Activated CD4-positive, alpha-beta memory T cell treated with anti-CD3 and anti-CD28 coated beads for 36 hours (primary cell): ENCODE measurements at places on chromosomes 13 and 19. TPM values are rescaled to one million over a fixed set of nuclear protein-coding genes. Genes with fewer than 3 reads are reported as not detected.

IRF2BP1 gene
- total RNA-seq, result 14.7 TPM

GGACT gene
- 7.0 TPM for total RNA-seq

LILRB2 gene
- not detected for total RNA-seq

CGB3 gene
- not detected for total RNA-seq

NKPD1 gene
- total RNA-seq, result 0.10 TPM

SMIM44 gene
- not detected for total RNA-seq

GRIN2D gene
- 0.07 TPM for total RNA-seq

GRCh38 chr13:31224174-31224669, 24.4 kb downstream of the B3GLCT start:
- H3K27me3 ChIP-seq, result no peaks in the 10 kb centered on the region
- no peak for DNase-seq
- H3K27ac ChIP-seq, result no peak overlapping the region
- peaks cover 2% of the 10 kb centered on the region for H3K36me3 ChIP-seq
- no peaks in the 10 kb centered on the region for H3K4me1 ChIP-seq

GRCh38 chr13:101474419-101474957, 22.0 kb downstream of the ITGBL1 start:
- H3K4me1 ChIP-seq, result no peaks in the 10 kb centered on the region
- H3K36me3 ChIP-seq, result no peaks in the 10 kb centered on the region
- no peak overlapping the region for H3K27ac ChIP-seq
- peaks cover 13% of the 10 kb centered on the region for H3K27me3 ChIP-seq
- H3K4me3 ChIP-seq, result no peak overlapping the region

- no peak overlapping the region for H3K4me3 ChIP-seq
- H3K27ac ChIP-seq, result no peak overlapping the region
- DNase-seq, result no peak
- peaks cover 9% of the 10 kb centered on the region for H3K36me3 ChIP-seq
- H3K4me1 ChIP-seq, result peaks cover 21% of the 10 kb centered on the region
These were observed 2.9 kb upstream of the ARHGAP45 start for GRCh38 chr19:1063909-1064660.

- H3K4me3 ChIP-seq, result no peak overlapping the region
- H3K4me1 ChIP-seq, result peaks cover 3% of the 10 kb centered on the region
- no peaks in the 10 kb centered on the region for H3K36me3 ChIP-seq
- H3K27ac ChIP-seq, result no peak overlapping the region
- H3K27me3 ChIP-seq, result peaks cover 46% of the 10 kb centered on the region
These were observed 883 bp downstream of the NPHS1 start for GRCh38 chr19:35851213-35852028.

DNA sequence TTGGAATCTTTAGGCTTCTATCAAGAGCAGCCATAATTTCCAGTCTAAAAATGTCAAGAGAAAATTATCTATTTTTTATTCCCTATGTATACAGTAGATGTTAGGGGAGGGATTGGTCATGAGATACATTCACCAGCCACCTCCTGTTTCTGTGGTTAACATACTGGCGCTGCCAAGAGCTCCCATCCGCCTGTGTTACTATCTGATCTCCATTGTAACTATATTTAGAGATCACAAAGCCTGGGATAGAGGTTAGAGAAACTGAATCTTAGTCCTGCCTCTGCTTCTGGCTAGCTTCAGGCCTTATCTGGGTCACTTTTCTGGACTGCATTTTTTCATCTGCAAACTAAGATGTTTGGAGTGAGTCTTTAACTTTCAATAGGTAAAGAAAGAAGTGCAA, 46.3 kb downstream of the POLR1D start:
- H3K27me3 ChIP-seq, result no peaks in the 10 kb centered on the region
- no peak overlapping the region for H3K4me3 ChIP-seq

DNA sequence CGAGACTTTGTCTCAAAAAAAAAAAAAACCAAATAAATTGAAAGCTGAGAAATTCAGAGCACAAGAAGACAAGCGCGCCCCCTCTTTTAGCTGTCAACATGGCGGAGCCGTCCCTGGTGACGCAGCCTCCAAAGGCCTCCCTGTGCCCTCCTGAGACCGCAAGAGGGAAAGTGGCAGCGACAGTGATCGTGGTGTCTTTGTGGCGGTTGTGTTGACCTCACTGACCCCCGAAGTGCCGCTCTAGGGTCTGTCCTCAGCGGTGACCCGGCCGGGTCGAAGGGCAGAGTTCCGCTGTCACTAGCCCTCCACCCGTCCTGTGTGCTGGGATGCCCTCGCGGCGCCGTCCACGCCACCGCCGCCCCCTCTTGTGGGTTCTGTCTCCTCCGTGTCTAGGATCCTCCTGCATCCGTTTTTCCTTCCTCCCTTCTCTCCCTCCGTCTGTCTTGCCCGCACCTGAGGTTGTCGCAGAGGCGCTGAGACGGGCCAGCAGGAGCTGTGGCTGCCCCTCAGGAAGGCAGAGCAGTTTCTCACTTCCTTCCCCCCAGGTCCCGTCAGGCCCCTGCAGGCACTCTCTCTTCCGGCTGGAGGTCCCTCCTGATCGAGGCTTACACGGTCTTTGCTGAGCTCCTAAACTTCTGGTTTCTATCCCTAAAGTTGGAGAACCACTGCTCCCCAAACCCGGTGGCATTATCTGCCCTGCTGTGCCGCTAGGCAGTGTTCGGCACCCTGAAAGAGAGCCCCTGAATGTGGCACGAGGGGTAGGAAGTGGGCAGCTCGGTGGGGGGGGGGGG, 7.2 kb downstream of the UHRF1 start:
- peaks cover 69% of the 10 kb centered on the region for H3K36me3 ChIP-seq
- H3K27me3 ChIP-seq, result no peaks in the 10 kb centered on the region
- peak; percentile 46 for DNase-seq
- H3K27ac ChIP-seq, result peak overlapping the region; percentile 64
- peaks cover 55% of the 10 kb centered on the region for H3K4me1 ChIP-seq
- peak overlapping the region; percentile 72 for H3K4me3 ChIP-seq

- peaks cover 36% of the 10 kb centered on the region for H3K36me3 ChIP-seq
- no peak overlapping the region for H3K27ac ChIP-seq
- no peak for DNase-seq
These were observed 61.5 kb downstream of the DOCK9 start for GRCh38 chr13:98916403-98916802.

- no peaks in the 10 kb centered on the region for H3K36me3 ChIP-seq
- no peaks in the 10 kb centered on the region for H3K4me1 ChIP-seq
- H3K27me3 ChIP-seq, result no peaks in the 10 kb centered on the region
These were observed 1284.3 kb downstream of the OLFM4 start for GRCh38 chr13:54312885-54313284.

DNA sequence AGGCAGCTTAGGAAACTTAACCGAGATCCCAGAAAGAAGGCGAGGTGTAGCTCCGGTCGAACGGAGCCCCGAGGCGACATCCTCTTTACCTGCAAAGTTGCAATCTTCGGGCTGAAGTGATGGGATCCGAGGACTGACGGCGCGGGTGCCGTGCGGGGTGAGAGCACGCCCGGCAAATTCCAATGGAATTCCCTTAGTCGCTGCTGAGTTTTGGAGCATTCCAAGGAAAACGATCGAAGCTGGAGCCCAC, 141 bp downstream of the TRPC4 start:
- H3K27me3 ChIP-seq, result peaks cover 24% of the 10 kb centered on the region
- H3K4me3 ChIP-seq, result no peak overlapping the region
- H3K4me1 ChIP-seq, result peaks cover 3% of the 10 kb centered on the region
- no peak for DNase-seq

- no peak overlapping the region for H3K27ac ChIP-seq
- H3K4me1 ChIP-seq, result no peaks in the 10 kb centered on the region
- H3K4me3 ChIP-seq, result no peak overlapping the region
These were observed 200.5 kb downstream of the KLF5 start for GRCh38 chr13:73259061-73260017.

- no peaks in the 10 kb centered on the region for H3K4me1 ChIP-seq
- no peaks in the 10 kb centered on the region for H3K36me3 ChIP-seq
- no peak overlapping the region for H3K27ac ChIP-seq
- no peak overlapping the region for H3K4me3 ChIP-seq
- no peaks in the 10 kb centered on the region for H3K27me3 ChIP-seq
These were observed 30.3 kb downstream of the TSHZ3 start for GRCh38 chr19:31318790-31319425.

DNA sequence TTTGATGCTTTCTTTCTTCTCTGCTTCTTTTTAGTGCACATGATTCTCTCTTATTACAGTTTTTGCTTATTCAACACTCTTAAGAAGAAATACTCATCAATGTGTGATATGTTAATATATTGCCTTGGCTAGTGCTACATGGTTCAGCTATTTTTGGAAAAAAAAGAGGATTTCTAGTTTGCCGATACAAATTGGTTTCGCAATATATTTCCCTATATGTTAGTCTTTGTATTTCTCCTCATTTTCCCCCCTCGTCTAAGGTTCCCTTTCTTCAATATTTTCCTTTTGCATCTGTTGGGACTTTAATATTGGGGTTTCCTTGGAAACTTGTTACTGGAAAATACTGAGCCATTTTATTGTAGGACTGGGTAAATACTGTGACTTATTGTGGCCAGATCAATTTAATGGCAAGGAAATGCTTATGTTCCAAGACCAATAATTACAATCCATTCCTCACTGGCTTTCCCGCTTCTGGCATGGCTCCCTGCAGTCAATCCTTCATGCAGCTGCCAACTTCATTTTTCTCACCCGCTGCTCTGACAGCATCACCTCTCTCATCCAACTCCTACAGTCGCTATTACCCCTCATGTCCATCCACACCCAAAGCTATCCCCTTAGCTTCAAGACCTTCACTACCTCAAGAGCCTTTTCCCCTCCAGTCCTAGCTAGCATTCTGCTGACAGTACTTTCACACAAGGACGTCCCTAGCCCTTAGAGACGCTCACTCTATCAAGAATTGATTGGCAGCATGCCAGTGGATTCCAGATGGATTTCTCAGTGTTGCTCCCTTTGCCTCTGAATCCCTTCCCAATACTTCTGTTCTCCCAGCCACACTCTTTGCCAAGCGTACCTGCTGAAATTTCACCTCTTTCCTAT, 280.1 kb upstream of the TMTC4 start:
- H3K4me3 ChIP-seq, result no peak overlapping the region
- H3K36me3 ChIP-seq, result no peaks in the 10 kb centered on the region
- H3K27ac ChIP-seq, result no peak overlapping the region

DNA sequence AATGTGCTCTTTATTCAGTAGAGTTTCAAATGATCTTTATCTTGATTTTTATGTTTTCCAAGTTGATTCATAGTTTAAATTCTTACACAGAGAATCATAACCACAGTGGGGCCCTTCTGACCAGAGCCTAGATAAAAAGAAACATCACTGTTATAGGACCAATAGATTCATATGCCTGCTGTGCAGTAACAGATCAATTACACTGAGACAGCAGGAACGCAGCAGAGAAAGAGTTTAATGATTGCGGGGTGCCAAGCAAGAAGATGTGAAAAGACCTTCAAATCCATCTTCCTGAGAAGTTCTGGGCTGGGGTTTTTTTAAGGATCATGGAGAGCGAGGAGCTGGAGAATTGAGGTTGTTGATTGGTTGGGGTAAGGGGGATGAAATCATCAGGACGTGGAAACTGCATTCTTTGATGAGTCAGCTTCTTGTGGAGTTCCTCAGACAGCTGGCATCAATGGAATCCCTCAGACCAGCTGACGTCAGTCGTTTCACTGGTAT, 346.6 kb downstream of the TBC1D4 start:
- no peaks in the 10 kb centered on the region for H3K36me3 ChIP-seq
- DNase-seq, result no peak
- H3K27me3 ChIP-seq, result peaks cover 17% of the 10 kb centered on the region
- no peak overlapping the region for H3K27ac ChIP-seq
- H3K4me1 ChIP-seq, result no peaks in the 10 kb centered on the region

GRCh38 chr13:64505336-64505910, 2724.7 kb downstream of the PCDH9 start:
- H3K27me3 ChIP-seq, result no peaks in the 10 kb centered on the region
- DNase-seq, result no peak
- no peak overlapping the region for H3K27ac ChIP-seq
- no peaks in the 10 kb centered on the region for H3K4me1 ChIP-seq
- no peaks in the 10 kb centered on the region for H3K36me3 ChIP-seq

GRCh38 chr19:50632151-50632835, 7.4 kb downstream of the SYT3 start:
- H3K27ac ChIP-seq, result no peak overlapping the region

GRCh38 chr13:22278336-22278929, 607.6 kb downstream of the FGF9 start:
- no peaks in the 10 kb centered on the region for H3K4me1 ChIP-seq
- no peak overlapping the region for H3K4me3 ChIP-seq
- no peaks in the 10 kb centered on the region for H3K36me3 ChIP-seq

GRCh38 chr19:17348700-17349099, 11.3 kb downstream of the GTPBP3 start:
- DNase-seq, result no peak
- peaks cover 4% of the 10 kb centered on the region for H3K4me1 ChIP-seq
- H3K36me3 ChIP-seq, result peaks cover 2% of the 10 kb centered on the region
- peaks cover 8% of the 10 kb centered on the region for H3K27me3 ChIP-seq
- H3K4me3 ChIP-seq, result no peak overlapping the region

DNA sequence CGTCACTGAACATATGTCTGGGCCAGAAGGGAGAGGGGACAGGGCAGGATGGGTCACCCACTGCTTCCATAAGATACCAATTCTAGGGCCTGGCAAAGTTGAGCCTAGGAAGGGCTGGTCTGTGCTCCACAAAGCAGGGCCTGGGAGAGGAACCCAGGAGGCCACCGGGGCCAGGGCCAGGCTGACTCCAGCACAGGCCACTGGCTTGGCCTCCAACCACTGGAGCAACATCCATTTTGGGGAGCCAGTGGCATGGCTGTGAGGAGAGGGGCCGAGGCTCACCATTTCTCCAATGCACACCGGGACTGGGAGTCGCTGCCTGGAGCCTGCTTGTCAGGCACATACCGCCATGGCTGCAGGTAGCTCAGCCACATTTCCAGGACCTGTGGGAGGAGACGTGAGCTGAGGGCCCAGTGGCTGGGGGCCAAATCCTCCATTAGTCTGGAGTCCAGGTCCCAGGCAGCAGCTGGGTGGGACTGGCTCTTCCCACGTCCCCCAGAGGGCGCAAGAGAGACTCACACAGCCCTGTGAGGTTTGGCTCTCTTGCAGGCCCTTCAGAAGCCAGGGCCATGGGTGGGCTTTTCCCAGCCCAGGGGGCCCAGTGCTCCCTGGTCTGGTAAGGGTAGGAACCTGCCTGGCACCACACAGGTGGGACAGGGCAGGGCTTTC, 27.7 kb downstream of the TUBA3C start:
- no peaks in the 10 kb centered on the region for H3K36me3 ChIP-seq
- H3K27me3 ChIP-seq, result no peaks in the 10 kb centered on the region
- no peak overlapping the region for H3K4me3 ChIP-seq
- peak; percentile 33 for DNase-seq
